ENCODE measurements at places on chromosomes 1 and 21.

DNA sequence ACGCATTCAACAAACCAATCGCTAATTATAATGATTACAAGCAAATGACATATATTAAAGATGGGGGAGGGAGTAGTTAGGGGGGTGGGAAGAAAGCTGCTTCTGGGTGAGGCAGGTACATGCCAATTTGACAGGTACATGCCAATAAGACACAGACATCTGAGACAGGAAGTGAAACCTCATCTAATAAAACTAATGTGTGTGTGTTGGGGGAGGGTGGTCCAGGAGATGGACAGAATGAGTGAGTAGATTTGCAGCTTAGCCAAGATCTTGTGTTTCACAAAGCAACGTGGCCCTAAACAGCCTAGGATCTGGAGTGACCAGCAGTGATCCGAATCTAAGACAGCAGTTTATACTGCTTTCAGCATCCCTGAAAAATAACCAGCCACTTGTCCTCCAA lies 10.8 kb downstream of the CFAP45 start:
- DNase-seq = no peak

DNA sequence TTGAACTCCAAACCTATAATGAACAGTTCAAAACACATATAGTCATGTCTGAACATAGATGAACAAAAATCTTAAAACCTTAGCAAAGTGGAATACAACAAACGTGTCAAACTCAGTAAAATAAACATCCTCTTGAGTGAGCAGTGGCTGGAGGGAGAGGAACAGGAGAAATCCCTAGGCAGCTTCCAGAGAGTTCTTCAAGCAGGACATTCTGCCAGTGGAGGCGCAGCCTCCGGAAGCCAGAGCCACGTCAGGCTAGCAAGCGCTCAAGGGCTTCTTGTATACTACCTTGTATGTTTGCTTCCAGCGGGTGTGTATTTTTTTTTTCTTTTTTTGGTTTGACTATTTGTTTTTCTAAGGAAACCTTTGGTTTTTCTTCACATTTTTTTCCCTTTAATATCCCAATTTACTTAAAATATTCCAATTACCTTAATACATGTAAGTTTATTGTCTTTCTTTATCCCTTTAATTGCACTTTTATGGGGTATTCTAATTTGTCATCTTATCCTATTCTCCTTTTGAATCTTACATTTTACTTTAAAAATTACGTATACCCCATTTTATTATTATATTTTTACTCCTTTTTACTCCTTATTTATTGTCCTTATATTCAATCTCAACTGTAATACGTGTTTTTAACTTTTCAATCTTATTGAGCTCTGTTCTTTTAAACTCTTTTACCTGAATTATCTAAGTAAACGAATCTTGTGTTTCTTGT lies 42.0 kb downstream of the COLGALT2 start:
- no peak for DNase-seq

- DNase-seq = no peak
These were observed 27.2 kb downstream of the VPS45 start for GRCh38 chr1:150094734-150095265.

DNA sequence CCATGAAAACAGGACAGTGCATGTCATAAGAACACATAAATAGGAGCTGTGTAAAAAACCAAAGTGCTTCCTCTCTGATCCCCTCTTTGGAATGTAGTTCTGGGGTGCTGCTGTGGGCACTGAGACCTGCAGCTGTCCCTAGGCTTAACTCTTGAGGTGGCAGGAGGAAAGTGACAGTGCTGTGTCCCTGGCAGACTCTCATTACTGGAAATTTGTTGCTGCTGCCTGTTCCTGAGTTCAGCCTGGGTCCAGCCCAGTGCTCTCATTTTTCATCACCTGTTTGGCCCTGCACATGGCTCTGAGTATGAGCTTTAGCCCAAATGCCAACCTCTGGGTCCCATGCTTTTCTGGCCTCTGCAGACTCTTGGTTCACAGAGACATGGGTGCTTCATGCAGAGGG lies 329.3 kb downstream of the DSCAM start:
- no peak for DNase-seq
